ENCODE measurements at places on chromosomes 11 and 22. TPM values are rescaled to one million over a fixed set of nuclear protein-coding genes. Genes with fewer than 3 reads are reported as not detected.

The OR4A16 gene
- total RNA-seq: not detected

The PRRG4 gene
- not detected for total RNA-seq

The IPO7 gene
- total RNA-seq: 114 TPM

The DBX1 gene
- not detected for total RNA-seq

The GAB2 gene
- total RNA-seq: 11.4 TPM

The GNG3 gene
- total RNA-seq: not detected

The GSTT4 gene
- not detected for total RNA-seq

The MRGPRX3 gene
- not detected for total RNA-seq

- H3K4me3 ChIP-seq: no peak overlapping the region
- peaks cover 12% of the 10 kb centered on the region for H3K27me3 ChIP-seq
These were observed 27.3 kb downstream of the MMP13 start for GRCh38 chr11:102928247-102928646.

DNA sequence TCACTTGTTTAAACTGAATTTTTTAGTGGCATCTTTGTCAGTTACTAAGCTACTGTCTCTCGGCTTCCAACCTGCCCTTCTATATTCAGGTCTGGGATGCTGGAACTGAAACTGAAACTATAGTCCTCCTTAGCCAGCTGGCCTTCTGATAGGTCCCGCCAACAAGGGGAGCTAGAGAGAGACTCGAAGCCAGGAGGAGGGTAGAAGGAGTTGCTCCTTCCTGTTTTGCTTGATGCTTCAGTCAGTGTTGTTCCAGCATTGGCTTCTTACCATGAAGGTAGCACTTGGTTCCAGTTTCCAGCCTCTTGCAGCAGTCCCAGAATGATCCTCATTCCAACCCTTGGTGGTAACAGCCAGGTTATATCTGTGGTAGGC is 32.9 kb upstream of the HORMAD2 start:
- no peak overlapping the region for H3K4me3 ChIP-seq
- H3K27ac ChIP-seq: no peak overlapping the region
- no peak for DNase-seq
- no peaks in the 10 kb centered on the region for H3K27me3 ChIP-seq
- no peaks in the 10 kb centered on the region for H3K36me3 ChIP-seq

GRCh38 chr11:76597533-76598425 is 72.8 kb downstream of the LRRC32 start:
- peaks cover 19% of the 10 kb centered on the region for H3K4me1 ChIP-seq
- no peak overlapping the region for H3K27ac ChIP-seq
- DNase-seq: no peak
- H3K4me3 ChIP-seq: no peak overlapping the region
- no peaks in the 10 kb centered on the region for H3K27me3 ChIP-seq
- H3K36me3 ChIP-seq: no peaks in the 10 kb centered on the region

GRCh38 chr22:37502342-37503182 is 16.4 kb upstream of the MFNG start:
- no peaks in the 10 kb centered on the region for H3K27me3 ChIP-seq
- H3K36me3 ChIP-seq: peaks cover 10% of the 10 kb centered on the region

DNA sequence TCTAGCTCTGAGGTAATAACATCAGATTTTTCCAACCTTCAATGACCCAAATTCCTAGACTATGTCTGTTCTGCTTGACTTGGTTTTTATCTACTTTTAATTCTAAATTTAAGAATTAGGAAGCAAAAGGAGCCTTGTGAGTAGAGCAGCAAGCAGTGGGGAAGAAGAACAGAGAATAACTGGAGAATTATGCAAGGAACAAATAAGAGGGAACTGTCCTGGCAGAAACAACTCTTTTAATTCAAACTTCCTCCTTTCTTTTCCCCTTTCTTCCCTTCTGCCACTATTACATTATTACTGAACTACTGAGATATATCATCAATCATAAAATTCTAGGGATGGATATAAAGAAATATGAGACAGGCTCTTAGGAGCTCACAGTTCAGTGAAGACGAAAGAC is 276.1 kb downstream of the SBF2 start:
- no peak overlapping the region for H3K4me3 ChIP-seq
- H3K4me1 ChIP-seq: peaks cover 49% of the 10 kb centered on the region
- DNase-seq: no peak
- peak overlapping the region; percentile 34 for H3K27ac ChIP-seq

- no peak overlapping the region for H3K27ac ChIP-seq
- DNase-seq: no peak
- peaks cover 11% of the 10 kb centered on the region for H3K27me3 ChIP-seq
- H3K4me1 ChIP-seq: no peaks in the 10 kb centered on the region
- no peak overlapping the region for H3K4me3 ChIP-seq
These were observed 39.4 kb downstream of the TMEM45B start for GRCh38 chr11:129855086-129855485.

- H3K4me1 ChIP-seq: peaks cover 20% of the 10 kb centered on the region
- H3K27me3 ChIP-seq: no peaks in the 10 kb centered on the region
- H3K36me3 ChIP-seq: no peaks in the 10 kb centered on the region
- no peak overlapping the region for H3K27ac ChIP-seq
- no peak overlapping the region for H3K4me3 ChIP-seq
These were observed 12.0 kb downstream of the STIM1 start for GRCh38 chr11:3867209-3868091.

GRCh38 chr11:46160100-46160499 is 38.8 kb upstream of the PHF21A start:
- H3K27ac ChIP-seq: no peak overlapping the region
- H3K36me3 ChIP-seq: no peaks in the 10 kb centered on the region
- no peaks in the 10 kb centered on the region for H3K4me1 ChIP-seq
- DNase-seq: no peak

DNA sequence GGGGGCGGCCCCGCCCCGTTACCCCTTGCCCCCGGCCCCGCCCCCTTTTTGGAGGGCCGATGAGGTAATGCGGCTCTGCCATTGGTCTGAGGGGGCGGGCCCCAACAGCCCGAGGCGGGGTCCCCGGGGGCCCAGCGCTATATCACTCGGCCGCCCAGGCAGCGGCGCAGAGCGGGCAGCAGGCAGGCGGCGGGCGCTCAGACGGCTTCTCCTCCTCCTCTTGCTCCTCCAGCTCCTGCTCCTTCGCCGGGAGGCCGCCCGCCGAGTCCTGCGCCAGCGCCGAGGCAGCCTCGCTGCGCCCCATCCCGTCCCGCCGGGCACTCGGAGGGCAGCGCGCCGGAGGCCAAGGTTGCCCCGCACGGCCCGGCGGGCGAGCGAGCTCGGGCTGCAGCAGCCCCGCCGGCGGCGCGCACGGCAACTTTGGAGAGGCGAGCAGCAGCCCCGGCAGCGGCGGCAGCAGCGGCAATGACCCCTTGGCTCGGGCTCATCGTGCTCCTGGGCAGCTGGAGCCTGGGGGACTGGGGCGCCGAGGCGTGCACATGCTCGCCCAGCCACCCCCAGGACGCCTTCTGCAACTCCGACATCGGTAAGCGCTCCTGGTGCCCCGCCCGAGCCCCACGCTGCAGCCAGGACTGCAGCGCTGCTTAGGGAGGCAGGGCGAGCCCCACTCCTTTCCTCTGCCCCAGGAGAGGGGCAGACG is at the start of gene TIMP3:
TIMP3 (plus strand) TSS at position 169 of the 700 bp plus-strand sequence; CDS start at position 466, 297 bp downstream.
- peaks cover 46% of the 10 kb centered on the region for H3K4me1 ChIP-seq
- H3K4me3 ChIP-seq: peak within 1 kb of the TSS; percentile 77
- no peaks in the 10 kb centered on the region for H3K36me3 ChIP-seq

DNA sequence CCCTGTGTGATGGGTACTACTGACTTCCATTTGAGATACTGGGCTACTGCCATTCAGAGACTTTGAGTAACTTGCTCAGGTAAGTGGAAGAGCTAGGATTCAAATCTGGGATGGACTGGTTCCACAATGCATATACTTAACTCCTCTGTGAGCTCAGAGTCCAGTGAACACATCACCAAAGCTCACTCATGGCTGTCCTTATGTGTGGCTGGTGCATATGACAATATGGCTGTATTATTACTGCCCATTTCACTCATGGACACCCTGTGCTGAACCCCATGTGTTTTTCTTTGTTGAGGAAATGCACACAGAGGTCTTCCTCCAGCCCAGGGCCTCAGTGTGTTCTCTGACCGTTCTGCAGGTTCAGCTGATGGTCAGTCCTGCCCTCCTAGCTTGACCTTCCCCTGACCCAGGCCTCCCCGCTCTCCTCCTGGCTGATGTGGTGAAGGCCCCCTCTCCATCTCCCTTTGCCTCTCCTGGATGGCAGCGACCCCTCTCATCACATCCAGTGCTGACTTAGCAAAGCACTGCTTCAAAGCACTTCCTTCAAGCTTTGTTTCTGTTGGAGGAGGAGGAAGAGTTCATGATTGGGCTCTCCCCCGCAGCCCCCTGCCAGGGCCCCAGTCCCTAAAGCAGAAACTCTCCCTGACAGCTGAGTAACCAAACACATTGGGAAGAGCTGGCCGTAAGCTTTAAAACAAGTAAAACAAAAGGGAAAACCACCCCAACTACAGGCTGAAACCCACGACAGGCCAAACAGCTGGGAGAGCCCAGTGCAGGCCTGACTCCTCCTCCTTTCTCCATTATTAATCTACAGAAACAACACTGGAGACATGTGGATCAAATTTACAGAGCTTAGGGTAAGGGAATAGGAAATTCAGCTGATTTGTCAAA is 101.2 kb downstream of the NAT10 start:
- H3K4me1 ChIP-seq: peaks cover 11% of the 10 kb centered on the region
- H3K36me3 ChIP-seq: no peaks in the 10 kb centered on the region
- no peak for DNase-seq
- no peak overlapping the region for H3K4me3 ChIP-seq

- no peaks in the 10 kb centered on the region for H3K27me3 ChIP-seq
- peak overlapping the region; percentile 82 for H3K4me3 ChIP-seq
- peak overlapping the region; percentile 45 for H3K27ac ChIP-seq
These were observed 1.2 kb downstream of the DGCR2 start for GRCh38 chr22:19120829-19121630.

GRCh38 chr22:19412478-19412877 is 19.1 kb downstream of the HIRA start:
- no peak overlapping the region for H3K4me3 ChIP-seq
- H3K36me3 ChIP-seq: peaks cover 20% of the 10 kb centered on the region
- no peak for DNase-seq
- H3K4me1 ChIP-seq: peaks cover 1% of the 10 kb centered on the region
- no peaks in the 10 kb centered on the region for H3K27me3 ChIP-seq
- no peak overlapping the region for H3K27ac ChIP-seq

- no peak overlapping the region for H3K27ac ChIP-seq
- H3K4me1 ChIP-seq: no peaks in the 10 kb centered on the region
- DNase-seq: no peak
- no peaks in the 10 kb centered on the region for H3K36me3 ChIP-seq
- H3K27me3 ChIP-seq: no peaks in the 10 kb centered on the region
- H3K4me3 ChIP-seq: no peak overlapping the region
These were observed 60.8 kb upstream of the ZBED5 start for GRCh38 chr11:10918698-10919097.
